Fibroblast of skin of abdomen (primary cell): ENCODE measurements at places on chromosomes 7 and 10.

DNA sequence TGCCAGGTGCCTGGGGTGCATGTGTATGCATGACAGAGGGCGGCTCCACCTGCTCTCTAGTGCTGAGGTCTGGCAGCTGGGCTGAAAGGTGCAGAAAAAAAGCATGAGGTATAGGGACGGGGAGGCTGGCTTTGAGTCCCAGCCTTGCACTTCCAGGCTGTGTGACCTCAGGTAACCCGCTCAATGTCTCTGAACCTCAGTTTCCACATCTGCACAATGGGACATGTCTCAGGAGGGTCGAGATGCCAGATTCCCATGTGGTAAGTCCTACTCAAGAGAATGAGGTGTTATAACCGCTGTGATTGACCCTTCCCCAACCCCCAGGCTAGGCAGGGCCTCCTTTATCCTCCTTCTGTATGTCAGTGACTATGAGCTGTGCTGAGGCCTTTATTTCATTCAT lies 48.8 kb downstream of the ARHGAP22 start:
- DNase-seq, result no peak

DNA sequence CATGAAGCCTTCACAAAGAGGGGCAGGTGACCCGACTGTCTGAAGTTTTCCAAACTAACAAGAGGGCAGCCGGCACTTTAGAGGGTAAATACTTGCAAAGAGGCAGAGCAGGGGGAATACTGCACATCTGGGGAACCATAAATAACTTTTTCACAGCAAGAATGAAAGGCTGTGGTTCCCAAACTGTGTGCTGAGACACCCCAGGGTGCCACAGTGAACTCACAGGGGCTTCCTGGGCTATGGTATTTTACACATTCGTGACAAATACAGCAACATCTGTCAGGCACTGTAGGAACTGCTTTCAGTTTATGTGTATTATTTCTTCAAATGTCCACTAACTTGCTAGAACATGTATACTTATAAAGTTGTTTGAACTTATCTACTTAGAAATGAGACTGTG lies 67.2 kb downstream of the TBXAS1 start:
- DNase-seq, result no peak

GRCh38 chr7:69670701-69671100 lies 72.4 kb downstream of the AUTS2 start:
- DNase-seq, result peak; percentile 68

GRCh38 chr10:128848810-128849209 lies 618.2 kb upstream of the MGMT start:
- no peak for DNase-seq

GRCh38 chr7:12637819-12638592 lies 49.4 kb upstream of the ARL4A start:
- DNase-seq, result no peak

- DNase-seq, result no peak
Measured at GRCh38 chr10:28094121-28094520, 95.2 kb upstream of the ODAD2 start.

GRCh38 chr10:43221419-43222209 lies 45.3 kb downstream of the RASGEF1A start:
- DNase-seq, result no peak

DNA sequence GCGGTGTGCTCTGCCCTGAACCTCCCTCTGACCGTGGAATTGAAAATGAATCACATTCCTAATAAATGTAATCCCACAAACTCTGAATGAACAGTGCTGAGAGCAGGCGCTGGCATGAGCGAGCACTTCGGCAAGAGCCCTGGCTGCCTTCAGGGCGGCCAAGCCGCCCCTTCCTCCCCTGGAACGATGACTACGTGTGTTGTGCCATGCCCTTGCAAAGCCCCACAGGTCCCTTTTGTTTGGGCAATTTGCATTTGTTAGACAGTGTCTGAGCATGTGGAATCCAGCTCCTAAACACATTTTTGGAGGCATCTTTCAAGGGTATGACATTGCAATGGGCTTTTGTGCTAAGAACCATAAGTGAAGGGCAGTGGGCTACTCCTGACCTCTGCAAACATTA lies 95.6 kb upstream of the MKI67 start:
- DNase-seq, result no peak

- DNase-seq, result peak; percentile 46
Measured at GRCh38 chr10:11242443-11243387, 225.0 kb downstream of the CELF2 start.

GRCh38 chr10:22704471-22704911 lies 9.9 kb downstream of the PIP4K2A start:
- no peak for DNase-seq

DNA sequence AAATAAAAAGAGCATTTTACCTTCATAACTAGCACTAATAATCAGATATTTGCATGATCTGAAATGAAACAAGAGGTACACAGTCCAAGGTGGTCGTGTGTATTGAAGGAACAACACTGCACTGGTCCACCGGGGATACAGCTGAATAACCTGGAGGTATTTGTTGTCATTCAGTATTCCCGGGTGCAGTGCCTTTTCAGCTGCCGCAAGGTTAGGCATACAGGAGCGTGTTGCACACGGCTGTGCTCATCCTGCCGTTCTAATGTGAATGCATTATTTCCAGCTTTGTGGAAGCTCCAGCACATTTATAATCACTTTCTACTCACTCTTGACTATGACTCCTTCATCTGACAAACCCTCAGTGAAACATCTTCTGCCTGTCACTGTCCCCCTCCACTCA lies 377.8 kb downstream of the GFRA1 start:
- no peak for DNase-seq

- no peak for DNase-seq
Measured at GRCh38 chr7:28104811-28105210, 75.8 kb downstream of the JAZF1 start.

GRCh38 chr10:123402656-123403055 lies 248.5 kb downstream of the BUB3 start:
- DNase-seq, result no peak

DNA sequence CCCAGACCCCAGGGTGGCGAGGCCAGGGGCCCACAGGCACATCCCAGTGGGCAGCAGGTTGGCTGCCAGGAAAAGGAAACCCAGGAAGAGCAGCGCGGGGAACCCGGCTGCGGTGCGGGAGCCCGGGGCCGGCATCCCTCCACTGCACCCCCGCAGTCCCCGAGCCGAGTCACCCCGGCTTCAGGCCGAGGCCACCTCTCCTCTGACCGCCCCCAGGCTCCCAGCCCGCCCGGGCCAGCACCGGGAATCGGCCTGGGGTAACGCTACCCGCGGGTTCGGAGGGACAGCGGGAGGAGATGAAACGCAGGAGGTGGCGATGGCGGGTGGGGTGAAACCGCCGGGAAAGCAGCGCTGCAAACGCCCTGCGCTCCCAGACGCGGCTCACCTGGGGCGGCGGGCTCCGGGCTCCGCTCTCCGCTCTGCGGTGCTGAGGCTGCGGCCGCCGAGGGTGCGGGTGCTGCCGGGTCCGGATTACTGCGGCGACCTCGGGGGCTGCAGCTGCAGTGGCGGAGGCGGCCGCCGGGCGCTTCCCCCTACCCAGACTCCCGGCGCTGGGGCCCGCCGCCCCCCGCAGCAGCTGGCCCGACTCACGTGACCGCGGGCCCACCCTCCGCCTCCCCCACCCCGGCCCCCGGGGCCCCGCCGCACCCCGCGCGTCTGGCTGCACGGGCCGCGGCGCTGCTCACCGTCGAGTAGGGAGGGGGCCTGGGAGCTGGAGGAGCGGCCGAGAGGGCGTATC lies at the start of gene SCRN1:
Gene SCRN1 (minus strand): TSS at position 545 of the 739 bp plus-strand sequence. CDS start 20,734 bp downstream, outside the sequence.
- peak; percentile 59 for DNase-seq

DNA sequence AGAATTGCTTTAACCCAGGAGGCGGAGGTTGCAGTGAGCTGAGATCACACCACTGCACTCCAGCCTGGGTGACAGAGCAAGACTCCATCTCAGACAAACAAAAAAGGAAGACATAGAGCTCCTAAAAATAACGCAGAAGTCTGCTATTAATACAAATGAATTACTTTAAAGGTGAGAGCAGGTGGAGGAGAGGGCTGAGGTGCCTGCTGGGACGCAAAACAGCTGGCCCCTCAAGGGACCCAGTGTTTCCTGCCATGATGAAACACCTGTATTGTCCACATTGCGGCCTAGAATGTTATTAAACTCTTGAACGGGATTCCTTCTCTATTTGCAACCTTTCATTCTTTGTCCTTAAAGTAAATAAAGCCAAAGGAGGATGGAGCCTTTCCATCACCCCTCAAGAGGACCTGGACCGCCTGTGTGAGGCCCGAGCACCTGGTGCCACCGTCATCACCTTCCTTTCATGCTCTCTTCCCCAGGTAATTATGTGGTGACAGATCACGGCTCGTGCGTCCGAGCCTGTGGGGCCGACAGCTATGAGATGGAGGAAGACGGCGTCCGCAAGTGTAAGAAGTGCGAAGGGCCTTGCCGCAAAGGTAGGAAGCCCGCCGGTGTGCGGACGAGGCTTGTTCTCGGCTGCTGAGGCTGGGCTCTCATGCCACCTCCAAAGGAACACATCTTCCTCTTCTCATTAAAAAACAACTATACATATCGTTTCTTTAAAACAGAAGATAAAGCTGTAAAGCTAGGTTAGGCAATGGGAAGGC lies 136.7 kb downstream of the EGFR start:
- DNase-seq, result no peak

DNA sequence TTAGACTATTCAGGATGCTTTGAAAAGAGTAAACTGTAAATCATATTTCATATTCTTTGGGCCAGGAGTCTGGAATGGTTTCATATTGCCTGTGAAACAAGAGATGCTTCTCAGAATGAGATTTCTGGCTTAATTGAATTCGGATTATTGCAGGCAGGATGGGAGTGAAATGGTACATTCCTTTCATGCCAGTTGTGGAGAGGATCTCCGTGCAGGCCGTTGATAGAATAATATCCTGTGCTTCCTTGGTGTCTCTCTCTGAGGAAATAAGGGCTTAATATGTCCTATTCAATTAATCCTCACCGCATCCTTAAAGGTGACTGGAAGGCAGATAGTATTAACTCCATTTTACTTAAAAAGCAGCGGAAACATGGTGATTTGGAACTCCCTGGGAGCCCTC lies 56.6 kb downstream of the CUX1 start:
- peak; percentile 68 for DNase-seq

DNA sequence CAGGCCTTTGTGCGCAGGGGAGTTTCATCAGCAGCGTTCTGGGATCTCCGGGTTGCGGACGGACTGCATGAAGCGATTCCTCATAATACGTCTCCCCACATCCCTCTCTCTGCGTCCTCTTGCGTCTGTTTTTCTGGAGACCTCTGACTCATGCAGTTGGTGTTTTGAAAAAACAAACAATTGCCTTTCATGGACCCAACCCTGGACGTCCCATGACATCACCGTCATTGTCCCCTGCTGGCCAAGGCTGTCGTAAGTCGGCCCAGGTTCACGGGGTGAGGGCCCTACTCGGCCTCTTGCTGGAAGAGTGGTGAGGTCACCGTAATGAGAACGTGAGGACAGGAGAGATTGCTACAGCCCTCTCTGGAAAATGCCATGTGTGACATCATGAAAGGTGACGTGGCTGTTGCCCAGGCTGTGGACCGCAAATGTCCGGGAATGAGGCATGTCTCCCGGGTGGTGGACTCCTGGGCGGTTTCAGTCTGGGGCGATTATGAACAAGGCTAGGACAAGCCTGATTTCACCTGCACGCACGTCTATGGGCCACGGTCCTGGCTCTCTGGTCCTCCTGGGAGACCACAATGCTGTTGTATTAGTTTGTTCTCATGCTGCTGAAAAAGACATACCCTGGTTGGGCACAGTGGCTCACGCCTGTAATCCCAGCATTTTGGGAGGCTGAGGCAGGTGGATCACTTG lies 9.8 kb upstream of the MAFK start:
- DNase-seq, result no peak

DNA sequence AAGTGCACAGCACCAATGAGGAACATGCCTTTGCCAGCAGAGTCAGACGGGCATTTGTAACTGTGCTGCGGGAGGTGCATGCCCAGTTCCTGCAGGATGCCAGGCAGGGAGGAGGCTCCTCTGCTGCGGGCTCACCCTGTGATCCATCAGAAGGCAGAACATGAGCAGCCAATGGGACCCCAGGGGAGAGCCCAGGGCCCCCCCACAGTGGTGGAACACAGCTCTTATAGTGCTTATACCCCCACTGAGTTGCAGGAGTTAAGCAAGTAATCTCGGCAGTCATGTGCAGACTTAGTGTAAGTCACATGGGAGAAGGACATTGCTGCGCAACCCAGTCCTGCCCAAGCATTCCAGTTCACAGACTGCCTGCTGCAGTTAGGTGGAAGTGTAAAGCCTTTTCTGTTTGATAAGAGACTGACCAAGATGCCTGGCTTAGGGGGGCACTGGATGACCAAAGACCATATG lies 120.3 kb upstream of the TMEM106B start:
- no peak for DNase-seq

- no peak for DNase-seq
Measured at GRCh38 chr7:143938379-143939243, 3.6 kb downstream of the OR2F2 start.

DNA sequence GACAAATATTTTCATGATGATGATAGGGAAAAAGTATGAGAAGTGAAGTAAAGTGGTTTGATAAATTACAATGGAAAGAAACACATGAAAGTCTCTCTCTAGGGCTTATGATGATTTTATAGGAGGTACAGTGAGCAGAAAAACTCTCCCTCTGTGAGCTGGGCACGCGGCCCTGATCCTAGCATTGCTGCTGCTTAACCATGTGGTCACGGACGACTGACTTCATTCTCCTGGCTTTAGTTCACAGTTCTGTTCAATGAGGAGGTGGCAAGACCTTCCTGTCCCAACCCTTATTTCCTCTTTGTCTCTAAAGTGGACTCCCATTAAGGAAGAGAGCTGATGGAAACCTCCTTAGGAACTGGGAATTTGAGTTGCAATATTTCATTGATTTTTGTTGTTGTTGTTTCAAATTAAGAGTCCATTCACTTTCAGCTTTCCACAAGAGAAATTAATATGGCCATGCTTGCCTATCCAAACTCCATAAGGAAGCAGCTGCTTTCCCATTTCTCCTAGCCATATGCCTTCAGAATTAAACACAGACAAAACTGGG lies 8.2 kb upstream of the PON3 start:
- peak; percentile 10 for DNase-seq

DNA sequence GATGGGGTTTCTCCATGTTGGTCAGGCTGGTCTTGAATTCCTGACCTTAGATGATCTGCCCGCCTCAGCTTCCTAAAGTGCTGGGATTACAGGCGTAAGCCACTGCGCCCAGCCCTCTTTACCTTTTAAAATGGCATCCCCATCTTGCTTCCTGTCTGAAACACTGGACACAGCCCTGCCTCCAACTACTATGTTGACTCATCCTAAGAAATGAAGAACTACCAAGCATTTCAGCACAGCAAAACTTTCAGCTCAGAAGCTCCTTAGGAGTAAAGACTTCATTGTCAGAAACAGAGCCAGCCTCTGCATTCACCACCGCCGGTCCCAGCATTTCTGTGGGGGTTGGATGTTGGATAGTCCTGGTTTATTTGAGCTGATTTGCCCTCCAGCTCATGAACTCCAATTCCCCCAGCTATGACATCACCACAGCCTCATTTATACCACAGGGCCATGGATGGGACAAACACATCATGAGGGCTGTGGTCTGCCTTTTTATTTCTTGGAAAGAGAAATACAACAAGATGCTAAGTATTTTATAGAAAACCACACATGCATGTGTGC lies 123.5 kb downstream of the ADCY1 start:
- DNase-seq, result peak; percentile 35

- peak; percentile 61 for DNase-seq
Measured at GRCh38 chr10:75099952-75100763, 11.3 kb upstream of the SAMD8 start.
